ENCODE measurements at places on chromosomes 3 and 15. TPM values are rescaled to one million over a fixed set of nuclear protein-coding genes. Genes with fewer than 3 reads are reported as not detected.

DNA sequence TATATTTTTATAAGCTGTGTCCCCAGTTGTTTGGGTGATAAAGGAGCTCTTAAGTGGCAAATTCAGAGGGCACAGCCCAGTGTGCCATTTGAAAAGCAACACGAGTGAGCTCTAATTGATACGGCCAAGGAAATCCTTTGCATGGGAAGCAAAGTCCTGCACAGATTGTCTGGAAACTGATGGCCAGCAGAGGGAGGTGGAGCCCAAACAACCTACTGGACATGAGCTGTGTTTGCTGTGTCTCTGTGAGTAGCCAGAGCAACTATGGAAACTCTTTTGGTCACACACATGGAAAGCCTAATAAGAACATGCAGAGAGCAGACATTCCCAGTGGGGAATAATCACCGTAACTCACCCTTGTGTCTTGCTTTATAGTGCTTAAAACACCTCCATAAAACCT, 24.4 kb downstream of the ONECUT1 start:
- DNase-seq: no peak

DNA sequence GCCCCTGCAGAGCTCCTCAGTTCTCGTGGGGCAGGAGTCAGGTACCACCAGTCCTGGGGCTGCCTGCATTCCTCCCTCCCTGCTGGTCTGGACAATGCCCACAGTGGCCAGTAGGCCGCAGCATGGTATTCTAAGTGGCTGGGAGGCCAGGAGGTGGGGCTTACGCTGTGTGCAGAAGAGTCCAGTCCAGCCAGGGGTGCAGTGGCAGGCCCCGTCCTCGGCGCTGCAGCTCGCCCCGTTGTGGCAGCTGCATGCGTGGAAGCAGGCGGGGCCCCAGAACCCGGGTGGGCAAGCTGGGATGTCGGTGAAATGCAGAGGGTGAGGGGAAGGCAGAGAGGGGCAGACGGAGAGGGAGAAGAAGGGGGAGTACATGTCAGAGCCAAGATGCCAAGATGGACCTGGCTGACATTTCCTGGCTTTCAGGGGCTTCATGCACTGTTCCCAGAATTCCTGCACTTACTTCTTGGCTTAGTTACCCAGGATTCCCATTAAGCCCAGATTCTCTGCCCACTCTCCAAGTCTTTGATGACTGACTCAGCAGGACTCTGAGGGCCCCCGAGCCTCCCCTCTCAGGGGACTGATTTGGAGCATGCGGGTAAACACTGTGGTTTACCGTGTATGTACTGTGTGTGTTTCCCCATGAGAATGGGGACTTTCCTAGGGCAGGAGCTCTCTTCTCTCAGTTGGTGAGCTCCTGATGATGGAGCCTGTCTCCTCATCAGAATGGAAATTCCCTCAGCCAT, 47.5 kb downstream of the RAB11A start:
- DNase-seq: peak; percentile 73

GRCh38 chr15:77603611-77604336, 28.9 kb downstream of the LINGO1 start:
- no peak for DNase-seq

GRCh38 chr15:35618260-35619188, 72.6 kb upstream of the DPH6 start:
- DNase-seq: no peak

The AGTR1 gene
- total RNA-seq: 8.1 TPM

DNA sequence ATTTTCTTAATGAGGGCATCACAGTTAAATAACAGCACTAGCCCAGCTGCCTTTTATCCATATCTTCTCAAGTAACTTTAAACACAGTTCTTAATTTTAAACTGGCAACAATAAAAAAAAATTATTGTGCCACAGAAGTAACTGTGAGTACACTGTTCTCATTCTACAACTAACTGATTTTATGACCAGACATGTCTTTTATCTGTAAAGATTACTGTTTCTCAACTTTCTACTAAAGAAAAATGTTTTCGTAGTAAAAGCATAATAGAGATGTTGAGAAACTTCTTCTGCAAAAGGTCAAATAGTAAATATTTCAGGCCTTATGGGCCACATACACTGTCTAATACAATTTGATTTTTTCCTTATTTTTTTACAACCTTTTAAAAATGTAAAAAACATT, 32.0 kb downstream of the PLOD2 start:
- DNase-seq: no peak

GRCh38 chr3:31832551-31832950, 148.5 kb downstream of the OSBPL10 start:
- DNase-seq: no peak

- DNase-seq: peak; percentile 39
Observed at GRCh38 chr3:153658136-153658535, 463.1 kb upstream of the ARHGEF26 start.

DNA sequence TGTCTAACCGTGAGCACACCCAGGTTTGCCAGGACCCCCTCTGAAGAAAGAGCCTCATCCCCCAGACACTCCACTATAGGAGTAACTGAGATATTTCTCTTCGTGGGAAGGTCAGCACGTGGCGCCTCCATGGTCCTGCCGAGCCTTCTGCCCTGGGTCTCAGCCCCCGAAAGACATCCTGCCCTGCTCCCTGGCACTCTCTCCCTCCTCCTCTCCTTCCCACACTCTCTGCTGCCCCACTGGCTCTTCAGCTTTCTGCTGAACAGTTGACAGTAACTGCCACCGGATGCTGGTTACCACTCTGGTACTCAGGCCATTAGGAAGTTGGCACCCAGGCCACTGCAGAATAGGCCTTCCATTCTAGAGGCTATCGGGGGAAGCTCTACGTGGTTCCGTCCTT, 185.2 kb downstream of the UACA start:
- DNase-seq: no peak

GRCh38 chr3:71646971-71647370, 63.4 kb upstream of the FOXP1 start:
- no peak for DNase-seq

- no peak for DNase-seq
Observed at GRCh38 chr3:53552730-53553129, 58.3 kb downstream of the CACNA1D start.

DNA sequence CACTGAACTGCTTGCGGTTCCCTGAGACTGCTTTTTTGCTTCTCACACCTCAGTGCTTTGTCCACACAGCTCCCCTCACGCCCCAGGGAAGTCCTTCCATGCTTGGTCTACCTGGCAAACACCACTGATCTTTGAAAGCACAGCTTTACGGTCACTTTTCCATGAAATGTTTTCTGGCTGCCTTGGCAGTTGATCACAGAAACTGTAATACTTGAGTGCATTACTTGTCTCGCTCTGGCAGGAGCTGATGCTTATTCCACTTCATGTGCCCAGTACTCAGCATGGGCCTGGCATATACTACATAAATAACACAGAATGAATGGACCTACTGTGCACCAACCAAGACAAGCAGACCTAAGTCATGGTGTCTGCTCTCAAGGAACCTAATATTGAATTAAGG, 121.1 kb downstream of the MEX3B start:
- DNase-seq: no peak

The GOLGA8G gene
- total RNA-seq: not detected

DNA sequence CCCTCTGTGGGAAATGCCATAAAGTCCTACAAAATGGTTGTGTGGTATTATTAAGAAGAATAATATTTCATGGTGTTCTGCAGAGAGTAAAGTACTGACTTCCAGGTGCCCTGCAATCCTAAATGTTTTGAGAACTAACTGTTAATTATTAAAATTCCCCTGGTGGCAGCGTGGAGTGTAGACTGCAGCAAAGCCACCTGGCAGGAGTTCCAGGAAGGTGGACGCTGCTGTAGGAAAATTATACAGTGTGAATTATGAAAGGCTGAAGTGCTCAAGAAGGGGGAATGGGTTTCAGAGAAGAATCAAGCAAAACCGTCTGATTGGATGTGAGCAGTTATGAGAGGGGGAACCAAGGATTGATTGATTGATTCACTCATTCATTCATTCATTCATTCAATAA, 572.4 kb upstream of the PPP2R3A start:
- DNase-seq: no peak

The WDR53 gene
- total RNA-seq: 1.00 TPM

The GUCA1C gene
- total RNA-seq: not detected

The POTEB gene
- total RNA-seq: not detected

- DNase-seq: no peak
Observed at GRCh38 chr15:90419206-90419605, 31.2 kb downstream of the IQGAP1 start.

- no peak for DNase-seq
Observed at GRCh38 chr3:191244242-191244867, 45.3 kb downstream of the OSTN start.

The PLD1 gene
- 15.7 TPM for total RNA-seq

DNA sequence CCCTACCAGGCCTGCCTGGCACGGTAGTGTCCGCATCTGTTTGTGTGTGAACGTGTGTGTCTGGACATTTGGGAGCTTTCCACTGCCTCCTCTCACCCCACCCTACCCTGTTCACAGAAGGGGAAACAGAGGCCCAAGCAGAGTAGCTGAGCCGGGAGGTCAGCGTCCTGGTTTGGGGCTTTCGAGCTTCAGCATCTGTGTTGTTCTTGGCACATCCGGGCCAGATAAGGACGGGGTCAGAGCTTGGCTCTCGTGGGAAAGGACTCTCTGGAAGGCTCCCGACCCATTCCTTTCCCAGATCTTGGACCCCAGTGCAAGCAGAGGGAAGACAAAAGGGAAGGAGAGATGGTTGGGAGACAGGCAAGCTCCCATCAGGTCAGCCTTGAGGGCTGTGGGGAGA, 6.3 kb upstream of the PTH1R start:
- DNase-seq: no peak

- no peak for DNase-seq
Observed at GRCh38 chr15:74631935-74632560, 16.4 kb downstream of the CLK3 start.

DNA sequence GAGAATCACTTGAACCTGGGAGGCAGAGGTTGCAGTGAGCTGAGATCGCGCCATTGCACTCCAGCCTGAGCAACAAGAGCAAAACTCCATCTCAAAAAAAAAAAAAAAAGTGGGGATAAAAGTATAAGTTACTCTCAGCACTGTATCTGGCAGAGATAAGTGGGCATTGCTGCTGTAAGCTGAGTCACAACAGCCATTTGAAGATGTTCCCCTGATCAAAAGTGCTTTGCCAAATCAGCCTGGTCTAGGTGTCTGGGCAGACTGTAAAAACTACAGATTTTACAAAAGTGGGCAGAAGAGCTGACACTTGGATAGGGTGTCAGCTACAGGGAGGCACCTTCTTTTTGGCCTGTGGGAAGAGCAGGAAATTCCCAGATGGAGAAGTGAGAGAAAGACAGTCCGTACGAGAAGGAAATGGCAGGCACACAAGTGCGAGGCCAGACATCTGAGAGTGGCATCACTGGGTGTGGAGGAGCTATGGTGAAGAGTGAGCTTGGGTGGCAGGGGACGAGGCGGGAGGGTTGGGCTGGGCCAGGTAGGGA, 78.5 kb downstream of the TRAK1 start:
- no peak for DNase-seq

GRCh38 chr3:132135628-132136333, 101.0 kb upstream of the CPNE4 start:
- DNase-seq: no peak

DNA sequence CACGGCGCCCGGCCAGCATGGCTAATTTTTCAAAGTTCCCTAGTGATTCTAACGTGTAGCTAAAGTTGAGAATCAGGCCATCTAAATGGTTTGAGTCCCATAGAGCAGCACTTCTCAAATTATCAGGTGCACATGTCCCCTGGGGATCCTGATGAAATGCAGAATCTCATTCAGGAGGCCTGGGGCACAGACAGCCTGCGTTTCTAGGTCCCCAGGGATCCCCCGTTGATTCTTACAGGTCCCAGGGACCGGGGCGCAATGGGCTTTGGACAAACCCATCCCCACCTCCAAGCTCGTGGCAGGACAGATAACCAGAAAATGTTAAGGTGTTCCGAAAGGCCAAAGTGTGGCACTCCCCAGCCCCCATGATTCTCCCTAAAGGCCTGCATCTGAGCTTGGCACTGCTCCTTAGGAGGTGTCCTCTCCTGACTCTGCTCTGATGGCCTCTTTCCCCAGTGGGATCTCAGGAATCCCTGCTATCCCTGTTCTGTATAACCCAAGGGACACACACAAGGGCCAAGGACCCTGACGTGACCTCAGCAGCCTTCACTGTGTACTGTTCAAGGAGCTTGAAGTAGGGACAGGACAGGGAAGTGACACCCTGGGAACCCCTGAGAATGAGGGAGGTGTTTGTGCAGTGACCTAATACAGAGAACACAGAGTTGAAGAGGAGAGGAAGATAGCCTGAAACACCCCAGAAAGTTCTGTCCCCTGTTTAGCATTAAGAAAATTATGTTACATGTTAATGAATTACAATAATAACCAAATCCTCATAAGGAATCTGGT, 8.0 kb downstream of the LRRK1 start:
- no peak for DNase-seq

DNA sequence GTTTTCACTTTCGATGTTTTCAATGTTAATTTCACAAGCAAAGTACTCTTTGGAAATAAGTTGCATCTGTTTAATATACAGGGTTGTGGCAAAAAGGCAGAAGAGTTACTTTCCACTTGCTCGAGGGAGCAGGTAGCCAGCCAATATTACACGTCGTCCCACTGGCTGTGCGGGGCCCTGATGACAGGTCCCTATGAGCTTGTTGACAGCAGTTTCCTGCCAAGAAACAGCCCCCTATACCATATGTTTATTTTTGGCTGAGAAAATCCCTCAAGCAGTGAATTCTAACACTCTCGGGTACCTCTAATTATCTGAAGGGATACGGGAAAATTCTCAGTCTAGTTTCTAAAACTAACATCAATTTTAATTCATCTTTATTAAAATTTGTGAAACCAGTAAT, 116.8 kb upstream of the SGO1 start:
- DNase-seq: no peak

The BMF gene
- 25.3 TPM for total RNA-seq

GRCh38 chr3:52444860-52445793, at the start of gene SEMA3G:
SEMA3G (minus strand) TSS chr3:52445103; CDS start chr3:52445027, 76 bp downstream.
- DNase-seq: peak; percentile 90

DNA sequence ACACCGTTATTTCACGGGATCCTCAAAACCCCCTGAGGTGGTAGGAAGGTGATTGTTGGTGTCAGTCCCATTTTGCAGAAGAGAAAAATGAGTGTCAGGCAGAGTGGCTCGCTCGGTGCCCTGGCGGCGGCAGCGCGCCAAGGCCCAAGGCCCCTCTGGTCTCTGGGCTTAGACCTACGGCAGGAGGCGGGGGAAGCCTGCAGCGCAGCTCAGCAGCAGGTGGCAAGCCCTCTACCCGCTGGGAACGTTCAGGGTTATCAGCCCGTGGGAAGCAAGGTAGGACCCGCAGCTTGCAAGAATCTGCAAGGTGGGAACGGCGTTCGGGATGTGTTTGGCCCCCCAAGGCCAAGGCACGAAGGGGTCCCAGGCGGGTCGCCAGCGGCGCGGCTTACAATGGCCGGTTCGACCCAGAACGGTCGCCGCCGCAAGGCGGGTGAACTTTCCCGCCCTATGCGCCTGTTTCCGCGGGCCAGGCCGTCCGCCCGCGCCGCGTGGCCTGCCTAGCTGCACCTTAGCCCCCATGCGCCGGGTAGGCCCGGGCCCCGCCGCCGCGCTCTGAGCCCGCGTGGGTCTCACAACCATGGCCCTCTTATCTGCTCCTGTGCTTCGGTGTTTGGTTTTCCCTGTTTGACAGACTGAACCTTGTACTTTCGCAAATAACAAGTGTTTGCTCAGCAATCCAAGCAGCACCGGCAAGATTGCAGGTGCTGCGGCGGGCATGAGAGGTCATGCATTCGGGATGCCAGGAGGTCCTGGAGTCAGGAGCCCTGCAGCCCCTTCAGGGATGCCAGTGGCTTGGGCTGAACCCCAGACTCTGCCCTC, 39.7 kb downstream of the CCNL1 start:
- peak; percentile 89 for DNase-seq

GRCh38 chr3:34534013-34534412, 735.6 kb downstream of the PDCD6IP start:
- DNase-seq: no peak
